ENCODE measurements at places on chromosomes 3 and 15. TPM values are rescaled to one million over a fixed set of nuclear protein-coding genes. Genes with fewer than 3 reads are reported as not detected.

GRCh38 chr15:84671211-84671610, 13.2 kb upstream of the NMB start:
- peaks cover 33% of the 10 kb centered on the region for H3K4me1 ChIP-seq
- H3K27me3 ChIP-seq: no peaks in the 10 kb centered on the region
- H3K27ac ChIP-seq: peak overlapping the region; percentile 7
- no peak for DNase-seq
- peaks cover 25% of the 10 kb centered on the region for H3K36me3 ChIP-seq

The TF gene
- 0.07 TPM for total RNA-seq

- peaks cover 14% of the 10 kb centered on the region for H3K36me3 ChIP-seq
- H3K4me1 ChIP-seq: peaks cover 87% of the 10 kb centered on the region
- peak; percentile 23 for DNase-seq
Observed at GRCh38 chr15:101244036-101244781, 7.6 kb downstream of the CHSY1 start.

DNA sequence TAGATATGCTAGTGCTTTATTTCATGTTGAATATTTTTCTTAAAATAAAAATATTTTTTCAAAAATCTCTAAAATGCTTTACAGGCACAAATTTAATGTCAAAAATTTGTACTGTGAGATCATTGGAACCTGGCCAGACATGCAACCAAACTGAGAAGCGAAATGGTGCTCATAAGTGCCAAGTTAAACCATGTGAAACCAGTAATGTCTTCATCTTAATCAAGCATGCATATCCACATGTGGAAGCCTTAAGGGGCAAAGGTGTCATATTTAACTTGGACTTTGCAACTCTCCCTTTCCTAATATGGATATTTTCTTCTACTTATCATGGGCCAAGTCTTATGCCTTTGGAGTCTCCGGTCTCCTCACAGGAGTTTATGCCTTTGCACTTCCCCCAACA, 208.9 kb upstream of the COL8A1 start:
- no peaks in the 10 kb centered on the region for H3K4me1 ChIP-seq
- H3K27me3 ChIP-seq: no peaks in the 10 kb centered on the region
- no peak overlapping the region for H3K4me3 ChIP-seq

The BCHE gene
- total RNA-seq: not detected

- no peak for DNase-seq
- no peak overlapping the region for H3K27ac ChIP-seq
- no peaks in the 10 kb centered on the region for H3K27me3 ChIP-seq
- no peak overlapping the region for H3K4me3 ChIP-seq
- peaks cover 42% of the 10 kb centered on the region for H3K36me3 ChIP-seq
- no peaks in the 10 kb centered on the region for H3K4me1 ChIP-seq
Observed at GRCh38 chr3:179771797-179772196, 119.0 kb downstream of the USP13 start.

- no peaks in the 10 kb centered on the region for H3K27me3 ChIP-seq
- no peak for DNase-seq
- no peaks in the 10 kb centered on the region for H3K4me1 ChIP-seq
- H3K27ac ChIP-seq: no peak overlapping the region
Observed at GRCh38 chr15:40290918-40291574, 8.2 kb upstream of the ANKRD63 start.

- H3K4me3 ChIP-seq: no peak overlapping the region
- H3K4me1 ChIP-seq: peaks cover 3% of the 10 kb centered on the region
- peaks cover 2% of the 10 kb centered on the region for H3K36me3 ChIP-seq
Observed at GRCh38 chr15:64813075-64813474, 12.4 kb downstream of the PIF1 start.

The STRIT1 gene
- total RNA-seq: not detected

The KCNMB2 gene
- total RNA-seq: not detected

- H3K36me3 ChIP-seq: no peaks in the 10 kb centered on the region
- DNase-seq: peak; percentile 47
- H3K4me3 ChIP-seq: no peak overlapping the region
- H3K4me1 ChIP-seq: peaks cover 18% of the 10 kb centered on the region
- no peaks in the 10 kb centered on the region for H3K27me3 ChIP-seq
Observed at GRCh38 chr15:68829068-68829467, 8.4 kb upstream of the ANP32A start.

- H3K27ac ChIP-seq: no peak overlapping the region
- no peak for DNase-seq
- no peaks in the 10 kb centered on the region for H3K27me3 ChIP-seq
- no peaks in the 10 kb centered on the region for H3K36me3 ChIP-seq
- H3K4me3 ChIP-seq: no peak overlapping the region
Observed at GRCh38 chr15:99507504-99508310, 58.1 kb upstream of the MEF2A start.

DNA sequence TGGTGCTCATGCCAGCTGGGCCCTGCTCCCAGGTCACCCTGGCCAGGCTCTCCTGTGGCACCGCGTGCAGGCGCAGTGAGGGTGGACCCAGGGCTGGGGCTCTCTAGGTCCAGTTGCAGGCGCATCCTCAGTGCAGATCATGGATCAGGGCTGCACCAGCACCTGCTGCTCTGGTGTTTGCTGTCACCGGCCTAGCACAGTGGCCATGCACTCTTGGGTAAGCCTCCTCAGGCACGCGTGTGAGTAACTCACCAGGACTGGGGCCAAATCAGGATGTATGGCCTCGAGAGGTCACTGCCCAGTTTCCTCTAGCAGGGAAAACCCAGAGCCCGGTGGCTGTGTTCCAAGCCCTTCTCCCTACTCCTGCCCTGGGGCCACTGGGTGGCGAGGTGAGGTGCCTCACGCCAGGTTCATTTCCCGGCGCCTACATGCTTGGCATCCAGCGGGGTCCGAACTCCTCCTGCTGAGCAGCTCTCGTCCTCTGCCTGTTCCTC, 45.5 kb upstream of the SLC41A3 start:
- H3K27me3 ChIP-seq: no peaks in the 10 kb centered on the region
- no peak overlapping the region for H3K4me3 ChIP-seq
- no peaks in the 10 kb centered on the region for H3K36me3 ChIP-seq
- H3K27ac ChIP-seq: no peak overlapping the region

GRCh38 chr3:119356646-119357045, 62.5 kb downstream of the ARHGAP31 start:
- no peak overlapping the region for H3K27ac ChIP-seq
- H3K27me3 ChIP-seq: no peaks in the 10 kb centered on the region

The NMNAT3 gene
- total RNA-seq: 6.2 TPM

The LRRC31 gene
- total RNA-seq: not detected

- DNase-seq: no peak
- H3K27me3 ChIP-seq: no peaks in the 10 kb centered on the region
- no peaks in the 10 kb centered on the region for H3K36me3 ChIP-seq
- no peaks in the 10 kb centered on the region for H3K4me1 ChIP-seq
Observed at GRCh38 chr3:187210545-187211327, 13.4 kb downstream of the RTP1 start.

- H3K4me3 ChIP-seq: no peak overlapping the region
- H3K4me1 ChIP-seq: no peaks in the 10 kb centered on the region
- H3K36me3 ChIP-seq: no peaks in the 10 kb centered on the region
- peaks cover 25% of the 10 kb centered on the region for H3K27me3 ChIP-seq
- no peak overlapping the region for H3K27ac ChIP-seq
- no peak for DNase-seq
Observed at GRCh38 chr3:124249038-124249437, 257.1 kb upstream of the ROPN1 start.

GRCh38 chr3:187181454-187182170, 15.7 kb upstream of the RTP1 start:
- no peaks in the 10 kb centered on the region for H3K4me1 ChIP-seq
- peaks cover 2% of the 10 kb centered on the region for H3K27me3 ChIP-seq
- H3K36me3 ChIP-seq: no peaks in the 10 kb centered on the region
- H3K27ac ChIP-seq: no peak overlapping the region
- DNase-seq: no peak

DNA sequence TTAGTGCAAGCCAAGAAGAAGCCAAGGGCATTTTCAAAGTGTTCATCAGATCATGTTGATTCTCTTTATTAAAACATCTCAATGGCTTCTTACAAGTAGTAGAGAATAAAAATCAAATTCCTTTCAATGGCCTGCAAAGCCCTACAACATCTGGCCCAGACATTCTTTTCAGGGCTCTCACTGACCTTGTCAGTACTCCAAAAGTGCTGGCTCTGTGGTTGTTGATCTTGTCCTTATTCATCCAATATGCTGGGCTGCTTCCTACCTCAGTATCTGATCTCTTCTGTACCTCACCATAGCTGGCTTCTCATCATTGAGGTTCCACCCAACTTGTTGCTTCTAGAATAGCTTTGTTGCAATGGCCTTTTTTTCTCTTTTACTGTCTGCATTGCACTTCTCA, 74.0 kb upstream of the SAMMSON start:
- H3K4me3 ChIP-seq: no peak overlapping the region
- no peaks in the 10 kb centered on the region for H3K4me1 ChIP-seq
- H3K36me3 ChIP-seq: no peaks in the 10 kb centered on the region
- peaks cover 5% of the 10 kb centered on the region for H3K27me3 ChIP-seq

DNA sequence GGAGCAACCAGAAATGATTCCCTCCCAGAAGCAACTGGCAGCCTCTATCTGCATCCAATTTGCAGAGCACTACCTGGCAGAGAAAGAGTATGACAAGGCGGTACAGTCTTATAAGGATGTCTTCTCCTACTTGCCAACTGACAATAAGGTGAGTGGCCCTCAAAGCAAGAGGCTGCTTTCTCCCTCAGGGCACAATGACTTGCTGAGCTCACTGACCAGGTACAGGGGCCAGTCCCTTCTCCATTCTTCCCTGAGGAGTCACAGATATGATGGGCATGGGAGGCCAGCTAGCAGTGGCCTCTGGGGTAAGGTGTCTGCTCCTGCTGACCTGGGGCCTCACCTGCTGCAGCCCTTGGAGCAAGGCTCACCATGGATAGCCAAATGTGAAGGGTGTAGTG, 20.3 kb downstream of the CSRNP1 start:
- no peak for DNase-seq
- H3K27ac ChIP-seq: no peak overlapping the region
- peaks cover 4% of the 10 kb centered on the region for H3K4me1 ChIP-seq
- no peaks in the 10 kb centered on the region for H3K36me3 ChIP-seq
- H3K4me3 ChIP-seq: no peak overlapping the region
- H3K27me3 ChIP-seq: no peaks in the 10 kb centered on the region

DNA sequence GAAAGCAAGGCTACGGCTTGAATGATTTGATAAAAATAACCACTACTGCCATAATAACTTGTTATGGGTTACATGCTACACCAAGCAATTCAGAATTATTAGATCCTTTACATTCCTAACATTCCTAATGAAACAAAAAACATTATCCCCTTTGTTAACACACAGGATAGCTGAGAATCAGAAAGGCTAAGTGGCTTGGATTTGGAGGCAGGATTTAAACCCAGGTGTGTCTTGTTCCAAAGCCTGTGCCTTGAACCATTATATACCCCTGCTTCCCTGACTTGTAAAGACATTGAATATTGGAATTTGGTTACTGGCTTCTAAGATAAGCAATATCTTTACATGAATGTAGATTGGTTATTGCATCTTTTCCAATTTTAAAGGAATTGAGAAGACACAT, 417.1 kb upstream of the GOLIM4 start:
- no peaks in the 10 kb centered on the region for H3K36me3 ChIP-seq
- no peaks in the 10 kb centered on the region for H3K4me1 ChIP-seq
- H3K27me3 ChIP-seq: no peaks in the 10 kb centered on the region
- H3K27ac ChIP-seq: no peak overlapping the region

The CEP19 gene
- 3.1 TPM for total RNA-seq

The NIT2 gene
- total RNA-seq: 69.1 TPM

The ALDH1A3 gene
- not detected for total RNA-seq

GRCh38 chr15:78049691-78050440, 27.6 kb downstream of the TBC1D2B start:
- peak; percentile 83 for DNase-seq
- H3K4me3 ChIP-seq: peak overlapping the region; percentile 16
- H3K36me3 ChIP-seq: peaks cover 20% of the 10 kb centered on the region
- H3K4me1 ChIP-seq: peaks cover 78% of the 10 kb centered on the region
- peak overlapping the region; percentile 80 for H3K27ac ChIP-seq

The MFN1 gene
- total RNA-seq: 23.0 TPM

DNA sequence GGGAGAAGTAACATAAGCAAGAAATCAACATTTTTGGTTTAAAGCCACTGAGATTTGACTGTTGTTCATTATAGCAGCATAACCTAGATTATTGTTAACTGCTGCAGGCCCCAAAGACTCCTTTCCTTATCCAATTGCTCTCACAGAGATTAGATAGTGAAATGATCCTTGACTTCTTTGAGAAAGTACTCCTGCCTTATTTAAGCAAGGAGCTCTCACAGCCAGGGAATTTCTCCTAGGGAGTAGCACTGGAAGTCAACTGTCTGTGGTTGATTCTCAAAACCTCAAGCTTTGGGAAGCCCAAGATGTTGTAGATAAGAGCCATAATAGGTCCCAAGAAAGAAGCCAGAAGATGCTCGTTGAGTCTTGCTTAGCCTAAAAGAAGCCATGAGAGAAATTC, 151.8 kb upstream of the TSC22D2 start:
- H3K27me3 ChIP-seq: no peaks in the 10 kb centered on the region
- H3K4me3 ChIP-seq: no peak overlapping the region
- no peaks in the 10 kb centered on the region for H3K4me1 ChIP-seq
- no peak for DNase-seq

All from activated naive CD4-positive, alpha-beta T cell treated with anti-CD3 and anti-CD28 coated beads for 36 hours (primary cell).